ENCODE measurements at places on chromosomes 4 and X. TPM values are rescaled to one million over a fixed set of nuclear protein-coding genes. Genes with fewer than 3 reads are reported as not detected.

The C4orf36 gene
- total RNA-seq, result under 0.01 TPM

The CETN2 gene
- total RNA-seq, result 35.3 TPM

The STBD1 gene
- total RNA-seq, result 8.8 TPM

The RS1 gene
- total RNA-seq, result not detected

The RHOXF1 gene
- total RNA-seq, result not detected

The PAGE1 gene
- not detected for total RNA-seq

The FGF5 gene
- total RNA-seq, result 23.8 TPM

The CXorf49B gene
- not detected for total RNA-seq

The HEPH gene
- total RNA-seq, result 17.3 TPM

The DAPP1 gene
- total RNA-seq, result not detected

The SSX2B gene
- not detected for total RNA-seq

The FAM47A gene
- total RNA-seq, result not detected

The FAT4 gene
- total RNA-seq, result 11.6 TPM

The SLC25A43 gene
- total RNA-seq, result 24.8 TPM

The PABPC5 gene
- 2.5 TPM for total RNA-seq

The CT45A10 gene
- total RNA-seq, result not detected

The KDR gene
- 33.7 TPM for total RNA-seq

The KCND1 gene
- total RNA-seq, result 0.56 TPM

The CYSLTR1 gene
- total RNA-seq, result not detected

The NUDT10 gene
- total RNA-seq, result 0.85 TPM

The ADAMTS3 gene
- total RNA-seq, result 5.4 TPM

The DCAF4L1 gene
- total RNA-seq, result 0.19 TPM

The GAGE12J gene
- total RNA-seq, result not detected

The N4BP2 gene
- total RNA-seq, result 2.5 TPM

The TMEM184C gene
- total RNA-seq, result 62.0 TPM

The CSN2 gene
- not detected for total RNA-seq

The GAGE10 gene
- total RNA-seq, result not detected

The NPY1R gene
- 1.1 TPM for total RNA-seq

The LEF1 gene
- 0.28 TPM for total RNA-seq

The GAGE12G gene
- not detected for total RNA-seq

The FGA gene
- under 0.01 TPM for total RNA-seq

The CXCL9 gene
- not detected for total RNA-seq

The HERC5 gene
- 5.1 TPM for total RNA-seq

The ZDHHC15 gene
- 0.56 TPM for total RNA-seq

The NUDT11 gene
- 14.0 TPM for total RNA-seq

The RAB9B gene
- total RNA-seq, result 0.96 TPM

The ATP2B3 gene
- not detected for total RNA-seq

The DMRTC1 gene
- not detected for total RNA-seq

The TLR3 gene
- total RNA-seq, result 3.6 TPM

The KIT gene
- total RNA-seq, result 2.8 TPM

The GPR173 gene
- 2.0 TPM for total RNA-seq

The LRAT gene
- not detected for total RNA-seq

The DDX53 gene
- total RNA-seq, result not detected

The SAGE1 gene
- total RNA-seq, result not detected

The ZNF718 gene
- 4.5 TPM for total RNA-seq

The GIMD1 gene
- total RNA-seq, result 0.19 TPM

Data from regular cardiac myocyte (primary cell).